ENCODE measurements at places on chromosomes 11 and 22.

DNA sequence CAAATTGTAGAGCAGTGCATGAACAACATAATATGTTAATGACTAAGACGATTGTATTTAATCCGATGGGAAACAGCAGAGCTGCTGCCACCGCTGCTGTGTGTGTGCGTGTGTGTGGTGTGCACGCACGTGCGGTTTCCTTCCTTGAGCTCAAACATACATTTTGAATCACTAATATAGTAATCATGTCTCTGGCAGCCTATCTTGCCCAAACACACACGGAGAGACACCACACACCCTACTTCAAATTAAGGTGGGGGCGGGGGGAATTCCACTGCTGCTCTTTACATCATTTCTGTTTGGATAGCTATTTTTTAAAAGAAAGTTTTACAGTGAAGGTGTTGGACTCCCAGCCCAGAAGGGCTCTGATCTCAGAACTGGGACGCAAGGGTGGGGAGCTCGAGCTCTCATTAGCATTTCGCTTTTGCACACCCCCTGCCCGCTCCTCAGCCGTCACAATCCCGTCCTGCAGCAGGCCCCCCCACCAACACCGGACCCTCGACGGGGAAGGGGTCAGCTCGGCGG, 651 bp upstream of the FAM83F start:
- no peak for DNase-seq

DNA sequence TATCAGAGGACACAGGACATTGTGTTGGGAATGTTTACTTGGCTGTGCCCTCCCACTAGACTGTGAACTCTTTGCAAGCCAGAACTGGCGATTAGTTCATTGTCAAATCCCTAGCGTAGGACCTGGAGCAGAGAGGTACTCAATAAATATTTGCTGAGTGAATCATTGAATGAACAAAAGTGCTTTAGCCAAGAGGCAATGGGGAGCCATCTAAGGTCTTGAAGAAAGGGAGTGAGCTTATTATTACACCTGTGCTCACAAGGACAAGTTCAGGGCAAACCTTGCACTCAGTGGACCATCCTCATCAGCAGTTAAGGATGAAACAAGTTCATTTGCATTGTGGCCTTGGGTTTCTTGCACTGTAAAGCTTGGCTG, 1.1 kb upstream of the RASSF10 start:
- no peak for DNase-seq

DNA sequence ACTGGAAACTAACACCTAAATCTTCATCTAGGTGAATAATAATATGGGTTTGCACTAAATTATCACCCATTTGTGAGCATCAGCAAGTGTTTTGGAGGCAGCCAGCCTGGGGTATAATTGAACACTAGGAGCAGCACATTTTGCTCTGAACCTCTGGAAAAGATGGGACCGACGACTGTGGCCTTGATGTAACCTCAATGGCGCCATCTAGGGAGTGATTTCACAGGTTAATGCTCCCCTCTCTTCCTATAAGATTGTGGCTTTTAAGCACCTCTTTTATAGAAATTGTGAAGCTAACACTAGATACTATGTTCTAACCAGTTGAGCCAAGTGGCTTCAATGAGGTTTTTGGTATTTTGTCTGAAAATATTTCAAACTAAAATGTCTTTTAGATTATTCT, 203.7 kb downstream of the NELL1 start:
- no peak for DNase-seq

DNA sequence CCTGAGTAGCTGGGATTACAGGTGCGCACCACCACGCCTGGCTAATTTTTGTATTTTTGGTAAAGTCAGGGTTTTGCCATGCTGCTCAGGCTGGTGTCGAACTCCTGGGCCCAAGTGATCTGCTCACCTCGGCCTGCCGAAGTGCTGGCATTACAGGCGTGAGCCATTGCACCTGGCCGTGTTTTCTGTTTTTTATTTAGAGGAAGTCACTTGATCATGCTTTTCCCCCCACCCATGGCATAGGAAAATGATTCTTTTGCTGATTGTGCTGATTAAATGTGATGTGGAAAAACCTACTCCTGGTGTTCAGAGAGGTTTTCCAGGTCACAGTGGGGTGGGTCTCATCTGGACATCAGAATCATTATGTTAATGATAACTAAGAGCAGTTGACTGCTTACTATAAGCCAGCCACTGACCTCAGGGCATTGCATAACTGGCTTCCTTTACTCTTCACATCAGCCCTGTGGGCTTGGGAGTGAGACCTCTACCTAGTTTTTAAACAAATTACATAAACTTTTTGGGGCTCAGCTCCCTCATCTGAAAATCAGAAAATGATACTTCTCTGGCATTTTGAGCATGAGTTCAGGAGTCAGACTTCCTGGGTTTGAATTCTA, 71.0 kb downstream of the PTPRJ start:
- DNase-seq: no peak

GRCh38 chr11:65862941-65863888, 3.0 kb downstream of the MUS81 start:
- no peak for DNase-seq

DNA sequence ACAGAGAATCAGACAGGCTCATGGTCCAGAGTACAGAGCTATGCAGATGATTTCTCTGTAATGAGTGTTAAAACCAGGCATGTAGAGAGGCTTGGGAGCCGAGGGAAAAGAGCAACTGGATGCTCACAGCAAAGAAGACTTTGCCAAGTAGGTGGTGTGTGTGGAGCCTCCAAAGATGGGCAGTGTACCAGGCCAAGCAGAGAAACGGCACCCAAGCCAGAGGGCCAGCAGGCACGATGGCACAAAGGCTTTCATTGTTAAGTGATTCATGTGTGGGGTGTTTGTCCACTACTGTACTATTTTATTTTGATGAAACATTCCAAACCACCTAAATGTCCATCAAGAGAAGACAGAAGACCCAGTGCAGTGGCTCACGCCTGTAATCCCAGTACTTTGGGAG, 11.1 kb downstream of the RANGAP1 start:
- DNase-seq: no peak

DNA sequence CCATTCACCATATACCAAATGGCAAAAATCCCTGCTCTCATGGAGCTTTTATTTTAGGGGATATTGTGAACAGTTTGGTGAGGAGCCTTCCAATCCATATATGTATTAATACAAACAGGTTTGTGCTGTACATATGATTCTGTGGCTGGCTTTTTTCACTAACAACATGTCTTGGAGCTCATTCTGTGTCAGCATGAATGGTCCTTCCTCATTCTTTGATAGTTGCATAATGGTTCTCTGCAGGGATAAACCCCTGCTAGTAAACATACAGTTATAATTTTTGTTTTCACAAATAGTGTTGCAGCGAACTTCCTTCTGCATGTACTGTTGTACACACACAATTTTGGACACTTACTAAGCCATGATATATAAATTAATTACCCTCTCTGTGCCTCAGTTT, 8.3 kb downstream of the PRR5L start:
- no peak for DNase-seq

DNA sequence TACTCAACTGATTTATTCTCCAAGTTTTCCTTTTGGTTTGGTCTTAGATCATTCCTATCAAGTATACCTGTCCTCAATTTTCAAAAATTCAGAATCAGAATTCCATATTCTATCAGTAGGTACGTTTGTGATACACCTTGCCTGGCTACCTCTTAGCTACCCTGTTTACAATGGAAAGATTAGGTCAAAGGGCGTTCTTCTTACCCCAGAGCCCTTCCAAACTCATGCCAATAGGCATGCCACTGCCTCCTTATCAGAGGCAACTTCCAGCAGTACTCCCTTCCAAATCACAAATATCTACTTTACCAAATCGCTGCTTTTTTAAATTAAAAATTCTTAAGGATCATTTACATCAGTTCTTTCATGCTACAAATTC, 1.0 kb downstream of the PATL1 start:
- DNase-seq: no peak

DNA sequence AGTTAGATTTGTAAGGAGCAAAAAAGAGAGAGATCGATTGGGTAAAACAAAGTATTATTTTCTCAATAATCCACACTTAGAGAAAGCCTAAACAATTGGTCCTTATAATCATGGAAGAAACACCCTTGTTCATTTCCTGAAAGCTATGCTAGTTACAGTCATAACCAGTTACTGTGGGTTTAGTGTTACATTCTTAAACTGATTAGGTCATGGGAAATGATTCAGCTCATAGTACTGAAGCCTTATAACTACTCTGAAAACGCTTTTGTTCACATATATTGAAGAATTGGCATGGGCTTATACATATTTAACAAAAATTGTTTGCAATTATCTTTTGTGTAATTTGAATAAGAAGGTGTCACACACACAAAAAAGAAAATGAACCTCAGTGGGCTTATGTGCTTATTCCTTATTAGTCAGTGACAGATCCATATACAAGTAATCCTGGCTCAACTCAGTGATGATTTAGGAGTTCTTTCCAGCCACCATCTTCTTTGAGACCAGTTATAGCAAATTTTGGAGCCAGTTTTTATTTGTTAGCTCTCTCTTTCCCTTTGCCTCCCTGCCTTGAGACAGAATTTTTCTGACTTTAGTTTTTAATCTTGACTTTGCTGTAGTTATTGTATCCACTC, 198.5 kb upstream of the CTSC start:
- no peak for DNase-seq
